ENCODE measurements at places on chromosomes 11 and 22. TPM values are rescaled to one million over a fixed set of nuclear protein-coding genes. Genes with fewer than 3 reads are reported as not detected.

GRCh38 chr11:44530413-44531115 lies 34.9 kb upstream of the CD82 start:
- H3K27me3 ChIP-seq = peaks cover 3% of the 10 kb centered on the region
- no peak overlapping the region for H3K27ac ChIP-seq
- DNase-seq = peak; percentile 47

DNA sequence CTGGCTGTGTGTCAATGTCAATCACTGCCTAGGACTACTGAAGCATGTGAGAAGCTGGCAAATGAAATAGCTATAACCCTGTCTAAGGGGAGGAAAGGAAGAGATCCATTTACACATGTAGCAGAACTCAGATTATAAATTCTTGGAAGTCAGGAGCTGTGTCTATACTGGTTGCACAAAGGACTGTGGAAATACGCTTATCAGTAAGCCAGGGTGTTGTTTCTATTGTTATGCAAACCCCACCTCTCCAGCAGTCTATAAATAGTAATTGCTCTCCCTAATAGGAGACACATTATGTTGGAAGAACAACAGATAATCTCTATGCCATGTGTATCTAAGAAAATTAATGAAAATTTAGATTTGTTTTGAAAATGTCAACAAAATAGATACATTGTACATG lies 693.4 kb upstream of the CCDC90B start:
- no peak overlapping the region for H3K4me3 ChIP-seq
- H3K27ac ChIP-seq = no peak overlapping the region
- no peaks in the 10 kb centered on the region for H3K36me3 ChIP-seq
- no peaks in the 10 kb centered on the region for H3K4me1 ChIP-seq

DNA sequence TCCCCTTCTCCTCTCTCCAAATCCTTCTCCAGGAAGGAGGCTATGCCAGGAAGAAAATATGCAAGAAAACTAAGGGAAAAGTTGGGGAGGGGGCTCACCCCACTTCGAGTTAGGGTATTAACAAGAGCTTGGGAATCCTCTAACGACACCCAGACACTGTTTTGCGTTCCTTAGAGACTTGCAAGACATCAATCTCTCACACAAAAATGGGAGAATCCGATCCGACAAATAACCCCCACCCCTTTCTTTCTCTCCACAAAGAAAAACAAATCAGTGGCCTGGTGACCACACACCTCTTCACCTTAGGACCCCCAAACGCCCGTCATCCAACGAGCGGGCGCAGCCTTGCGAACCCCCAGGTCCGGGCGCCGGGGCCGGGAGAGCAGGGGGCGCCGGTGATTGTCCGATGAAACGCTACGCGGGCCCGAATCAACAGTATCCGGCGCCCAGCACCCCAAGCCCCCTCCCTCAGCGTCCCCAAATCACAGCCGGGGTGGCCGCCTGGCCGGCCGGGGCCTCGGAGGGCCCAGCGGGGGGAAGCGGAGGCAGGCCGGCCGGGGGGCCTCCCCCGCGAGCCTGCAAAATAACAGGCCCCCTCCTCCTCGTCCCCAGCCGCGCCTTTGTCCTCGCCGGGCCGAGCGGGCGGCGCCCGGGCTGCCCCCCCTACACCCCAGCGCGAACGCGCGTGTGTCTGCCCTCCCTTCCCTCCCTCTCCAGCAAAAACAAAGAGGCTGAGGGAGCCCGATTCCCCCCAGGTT lies 690 bp downstream of the CSNK1E start:
- H3K36me3 ChIP-seq = peaks cover 13% of the 10 kb centered on the region
- peak overlapping the region; percentile 99 for H3K4me3 ChIP-seq

DNA sequence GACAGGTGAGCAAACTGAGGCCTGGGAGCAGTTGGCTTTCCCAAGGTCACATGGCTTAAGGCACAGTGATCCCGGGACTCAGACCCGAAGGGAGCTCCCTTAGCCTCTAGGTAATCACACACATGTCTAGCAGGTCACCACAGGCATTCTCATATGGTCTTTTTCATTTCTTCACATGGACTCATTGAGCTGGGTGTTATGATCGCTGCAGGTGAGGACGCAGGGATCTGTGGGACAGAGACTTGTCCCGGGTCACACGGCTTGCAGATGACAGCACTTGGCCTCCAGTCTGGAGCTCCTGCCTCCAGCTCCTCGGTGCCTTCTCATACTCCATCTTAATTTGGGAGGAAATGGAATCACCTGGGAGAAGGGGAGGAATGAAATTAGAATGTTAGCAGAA lies 23.6 kb upstream of the CACNG2 start:
- no peak for DNase-seq
- no peak overlapping the region for H3K27ac ChIP-seq
- H3K4me1 ChIP-seq = no peaks in the 10 kb centered on the region
- H3K27me3 ChIP-seq = peaks cover 19% of the 10 kb centered on the region
- no peak overlapping the region for H3K4me3 ChIP-seq
- no peaks in the 10 kb centered on the region for H3K36me3 ChIP-seq

DNA sequence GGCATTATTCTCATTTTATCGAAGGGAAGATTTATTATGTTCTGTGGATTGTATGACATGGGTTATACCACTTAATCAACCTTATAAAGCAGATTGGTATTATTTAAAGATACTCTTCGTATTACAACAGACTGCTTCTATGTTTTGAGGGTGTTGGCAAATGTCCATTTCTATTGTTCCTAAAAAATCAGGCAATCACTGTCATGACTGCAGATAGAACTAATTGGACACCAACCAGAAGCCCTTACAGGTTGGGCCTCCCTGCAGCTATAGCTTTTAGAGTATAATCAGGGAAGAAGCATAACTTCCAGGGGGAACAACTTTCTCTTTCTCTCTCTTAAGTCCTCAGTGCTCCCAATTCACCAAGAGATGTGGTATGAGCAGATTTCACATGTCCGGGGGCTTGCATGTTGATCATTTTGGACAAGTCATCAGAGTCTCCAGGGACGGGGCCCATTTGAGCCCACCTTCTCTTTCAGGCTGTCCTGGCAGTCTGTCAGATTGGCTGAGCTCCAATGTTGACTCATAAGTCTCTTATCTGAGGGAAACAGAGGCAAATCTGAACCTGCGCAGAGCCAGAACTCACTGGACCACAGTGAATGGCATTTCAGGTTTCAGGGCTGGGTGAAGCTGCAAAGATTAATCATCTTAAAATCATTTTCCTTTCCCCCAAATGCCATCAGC lies 264.0 kb upstream of the CCDC90B start:
- no peak overlapping the region for H3K27ac ChIP-seq
- H3K4me1 ChIP-seq = no peaks in the 10 kb centered on the region
- no peak overlapping the region for H3K4me3 ChIP-seq
- DNase-seq = no peak

The MIOX gene
- total RNA-seq = not detected

The BTBD18 gene
- not detected for total RNA-seq
